ENCODE measurements at places on chromosomes 2 and 18.

DNA sequence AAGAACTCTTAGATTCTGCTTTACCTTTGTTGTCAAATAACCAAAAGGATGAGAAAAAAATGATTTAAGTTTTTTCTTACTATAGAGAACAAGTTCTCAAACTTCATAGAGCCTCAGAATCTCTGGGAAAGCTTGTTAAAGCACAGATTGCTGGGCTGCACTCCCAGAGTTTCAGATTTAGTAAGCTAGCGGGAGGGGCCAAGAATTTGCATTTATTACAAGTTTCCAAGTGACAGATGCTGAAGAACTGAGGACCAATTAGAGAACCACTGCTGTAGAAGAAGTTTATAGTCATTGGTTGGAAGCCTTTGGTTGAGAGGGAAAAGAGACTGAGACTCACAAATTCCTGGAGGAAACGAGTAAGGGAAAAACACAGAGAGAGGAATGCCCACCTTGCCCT, 32.1 kb downstream of the PID1 start:
- DNase-seq: no peak

GRCh38 chr2:219681694-219682300, 54.4 kb downstream of the SLC4A3 start:
- no peak for DNase-seq

GRCh38 chr2:43212931-43213330, 13.5 kb downstream of the ZFP36L2 start:
- DNase-seq: no peak

- DNase-seq: peak; percentile 55
These were observed 93.0 kb upstream of the SMAD2 start for GRCh38 chr18:48023334-48024008.

GRCh38 chr2:208297961-208298360, 31.9 kb downstream of the PIKFYVE start:
- no peak for DNase-seq

GRCh38 chr2:9518163-9518562, 37.5 kb downstream of the ADAM17 start:
- no peak for DNase-seq

DNA sequence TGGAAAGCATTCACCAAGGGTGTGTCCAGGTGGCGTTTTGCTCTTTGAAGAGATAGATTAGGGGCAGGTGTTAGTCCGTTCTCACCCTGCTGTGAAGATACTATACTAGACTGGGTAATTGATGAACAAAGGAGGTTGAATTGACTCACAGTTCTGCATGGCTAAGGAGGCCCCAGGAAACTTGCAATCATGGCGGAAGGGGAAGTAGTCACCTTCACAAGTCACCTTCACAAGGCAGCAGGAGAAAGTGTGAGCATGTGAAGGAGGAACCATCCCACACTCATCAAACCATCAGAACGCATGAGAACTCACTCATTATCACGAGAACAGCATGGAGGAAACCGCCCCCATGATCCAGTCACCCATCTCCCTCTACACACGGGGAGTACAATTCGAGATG, 135.7 kb upstream of the NFATC1 start:
- DNase-seq: no peak

DNA sequence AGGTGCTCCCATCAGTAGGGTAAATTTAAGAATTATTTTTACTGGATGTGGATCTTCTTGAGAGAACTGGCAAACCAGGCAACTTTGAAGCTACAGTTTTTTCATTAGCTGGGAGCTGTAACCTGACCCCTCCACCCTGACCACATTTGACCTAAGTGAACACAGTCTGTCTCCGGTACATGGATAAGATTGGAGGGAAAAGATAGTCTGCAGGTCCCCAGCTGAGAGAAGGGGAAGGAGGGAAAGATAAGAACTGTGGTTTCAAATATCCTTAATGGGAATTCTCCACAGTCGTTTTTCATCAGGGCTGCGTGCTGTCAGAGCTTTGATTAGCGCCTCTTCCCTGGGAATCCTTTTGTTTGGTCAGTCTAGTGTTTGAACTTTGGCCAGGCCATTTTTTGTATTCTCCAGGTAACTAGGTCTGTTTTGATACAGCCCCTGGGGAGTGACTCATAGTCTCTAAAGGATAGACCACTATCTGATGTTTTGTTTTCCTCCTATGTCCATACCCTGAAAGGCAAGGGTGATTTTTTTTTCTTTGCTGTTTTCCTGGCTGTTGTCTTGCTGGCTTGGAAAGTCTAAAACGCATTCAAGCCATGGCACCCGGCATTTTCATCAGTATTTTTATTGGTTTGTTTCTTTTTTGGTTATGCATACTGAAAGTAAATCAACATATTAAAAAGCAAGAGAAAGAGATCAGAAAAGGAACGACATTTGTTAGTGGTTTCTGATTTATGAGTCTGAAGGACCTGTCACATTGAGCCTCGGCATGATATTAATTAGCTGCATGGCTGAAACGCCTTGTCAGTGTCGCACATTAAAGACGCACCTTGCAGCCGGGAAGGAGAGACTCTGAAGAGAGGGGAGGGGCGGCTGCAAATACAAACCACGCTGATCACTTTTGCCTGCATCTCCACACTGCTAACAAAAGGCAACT, 183.4 kb upstream of the FN1 start:
- no peak for DNase-seq

- DNase-seq: no peak
These were observed 41.6 kb downstream of the LYPD6B start for GRCh38 chr2:149080099-149080498.

DNA sequence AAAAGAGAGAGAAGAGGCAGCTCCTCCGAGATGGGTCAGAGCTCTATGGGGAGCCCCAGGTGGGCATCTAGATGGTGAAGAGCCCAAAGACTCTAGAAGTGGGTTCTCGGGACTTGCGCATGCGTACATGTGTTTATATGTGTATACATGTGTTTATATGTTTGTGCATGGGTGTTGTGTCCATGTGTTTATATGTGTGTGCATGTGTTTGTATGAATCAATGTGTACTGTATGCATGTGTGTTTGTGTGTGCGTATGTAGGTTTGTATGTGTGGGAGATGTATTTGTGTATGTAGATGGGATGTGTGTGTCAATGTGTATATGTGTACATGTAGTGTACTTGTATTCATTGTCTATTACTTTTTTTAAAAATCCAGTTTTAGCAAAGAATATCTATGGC, 25.6 kb downstream of the DNPEP start:
- DNase-seq: no peak

DNA sequence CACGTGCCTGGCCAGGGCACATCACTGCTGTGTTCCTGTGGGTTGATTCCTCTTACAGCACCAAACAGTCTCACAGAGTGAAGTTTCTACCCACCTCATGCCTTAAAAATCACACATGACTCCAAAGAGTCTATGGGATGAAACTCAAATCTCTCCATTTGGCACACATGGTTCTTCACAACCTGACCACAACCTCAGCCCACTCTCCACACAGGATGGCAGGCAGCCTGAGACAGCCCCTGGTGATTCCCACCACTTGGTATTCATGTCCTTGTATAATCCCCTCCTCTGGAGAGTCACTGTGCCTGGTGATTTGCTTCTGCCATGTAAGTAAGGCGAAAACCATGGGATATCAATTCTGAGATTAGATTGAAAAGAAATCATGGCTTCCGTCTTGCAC, 46.2 kb downstream of the LBH start:
- no peak for DNase-seq

GRCh38 chr18:13136904-13137669, 81.5 kb upstream of the LDLRAD4 start:
- DNase-seq: peak; percentile 79

- DNase-seq: peak; percentile 55
These were observed at the start of gene SERPINB10 for GRCh38 chr18:63907664-63908063. SERPINB10 (plus strand) TSS chr18:63907958; CDS start chr18:63915511, 7,553 bp downstream.

- DNase-seq: no peak
These were observed 123.1 kb upstream of the NCKAP5 start for GRCh38 chr2:133691336-133691735.

GRCh38 chr18:44791520-44791919, 110.8 kb downstream of the SETBP1 start:
- DNase-seq: no peak

Measured in GM20000 (cell line).